ENCODE measurements at places on chromosomes 3 and 15. TPM values are rescaled to one million over a fixed set of nuclear protein-coding genes. Genes with fewer than 3 reads are reported as not detected.

CD80 gene
- total RNA-seq: not detected

GRCh38 chr15:38849046-38849445, 284.4 kb upstream of the RASGRP1 start:
- DNase-seq: no peak

GCSAM gene
- not detected for total RNA-seq

DNA sequence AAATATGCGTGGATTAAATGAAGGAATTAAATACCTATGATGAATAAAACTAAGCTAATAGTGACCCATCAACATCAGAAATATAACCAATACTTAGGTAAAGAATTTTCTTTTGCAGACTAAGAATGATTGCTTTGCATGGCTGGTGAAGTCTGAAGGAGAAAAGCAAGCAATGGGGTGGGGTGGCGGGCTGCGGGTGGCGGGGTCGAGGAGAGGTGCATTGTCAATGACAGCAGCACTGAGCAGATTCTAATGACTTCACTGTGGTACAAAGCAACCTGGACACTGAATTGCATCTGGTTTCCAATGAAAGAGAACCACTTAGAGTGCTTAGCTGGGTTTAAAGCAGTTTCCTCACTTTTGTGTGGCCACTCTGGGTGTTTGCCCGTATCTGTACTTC, 171.5 kb upstream of the IL12A start:
- DNase-seq: no peak

DNA sequence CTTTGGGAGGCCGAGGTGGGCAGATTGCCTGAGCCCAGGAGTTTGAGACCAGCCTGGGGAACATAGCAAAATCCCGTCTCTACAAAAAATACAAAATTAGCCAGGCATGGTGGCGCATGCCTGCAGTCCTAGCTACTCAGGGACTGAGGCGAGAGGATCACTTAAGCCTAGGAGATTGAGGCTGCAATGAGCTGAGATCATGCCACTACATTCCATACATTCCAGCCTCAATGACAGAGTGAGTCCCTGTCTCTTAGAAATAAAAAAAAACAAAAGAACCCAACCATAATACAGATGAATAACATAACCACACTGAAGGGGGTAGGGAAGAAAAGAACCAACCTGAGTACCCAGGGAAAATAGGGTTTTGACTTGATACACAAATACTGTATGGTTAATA, 19.7 kb upstream of the CGNL1 start:
- peak; percentile 41 for DNase-seq

ADCY5 gene
- not detected for total RNA-seq

- DNase-seq: no peak
Measured at GRCh38 chr15:48010316-48010715, 110.5 kb upstream of the SLC24A5 start.

DNA sequence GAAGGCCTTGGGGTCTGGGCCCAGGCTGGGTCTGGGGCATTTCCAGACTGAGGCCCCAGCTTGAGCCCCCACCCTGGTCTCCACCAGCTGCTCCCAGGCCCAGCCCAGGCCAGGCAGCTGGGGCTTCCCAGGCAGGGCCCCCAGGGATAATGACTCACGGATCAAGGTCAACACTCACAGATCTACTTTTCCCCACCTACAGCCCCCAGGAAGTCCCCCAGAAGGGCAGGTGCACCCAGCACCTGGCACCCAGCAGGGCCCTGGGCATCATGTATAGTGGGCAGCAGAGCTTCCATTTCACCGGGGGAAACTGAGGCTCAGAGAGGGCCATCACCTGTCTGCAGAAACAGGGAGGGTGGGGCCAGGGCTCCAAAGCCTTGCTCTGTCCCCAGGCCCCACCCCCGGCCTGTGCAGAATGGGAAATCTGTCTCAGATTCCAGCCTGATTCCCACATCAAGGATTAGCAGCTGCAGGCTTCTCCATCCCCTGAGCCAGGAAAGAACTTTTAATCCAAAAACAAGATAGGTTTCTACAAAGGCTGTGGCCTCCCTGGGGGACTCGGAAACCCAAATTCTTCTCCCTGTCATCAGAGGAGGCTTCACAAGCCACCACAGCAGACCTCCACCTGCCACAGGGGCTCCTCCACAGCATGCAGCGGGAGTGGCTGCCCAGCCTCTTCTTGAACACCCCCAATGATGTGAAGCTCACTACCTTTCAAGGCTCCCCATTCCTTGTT, 49.8 kb downstream of the IQSEC1 start:
- DNase-seq: peak; percentile 20

- DNase-seq: no peak
Measured at GRCh38 chr15:54321426-54321825, 343.2 kb downstream of the UNC13C start.

GRCh38 chr3:150077107-150077506, 106.4 kb upstream of the PFN2 start:
- no peak for DNase-seq

PLA2G4D gene
- total RNA-seq: 0.17 TPM

GRCh38 chr3:51361746-51362145, 23.3 kb upstream of the MANF start:
- DNase-seq: no peak

DNA sequence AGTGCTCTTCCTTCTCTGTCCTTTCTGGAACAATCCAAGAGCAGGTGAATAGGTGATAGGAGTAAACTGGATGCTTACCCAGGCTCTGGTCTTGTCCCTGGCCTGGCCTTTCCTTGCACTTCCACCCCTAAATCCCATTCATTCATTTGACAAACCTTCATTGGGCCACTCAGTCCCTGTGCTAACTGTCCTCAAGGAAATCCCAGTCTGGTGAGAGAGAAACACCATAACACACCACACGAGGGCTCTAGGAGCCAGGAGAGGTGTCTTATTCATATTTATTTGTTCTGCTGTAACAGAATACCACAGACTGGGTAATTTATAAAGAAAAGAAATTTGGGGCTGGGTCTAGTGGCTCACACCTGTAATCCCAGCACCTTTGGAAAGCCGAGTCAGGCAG, 22.8 kb downstream of the EFCC1 start:
- DNase-seq: peak; percentile 53

MNS1 gene
- 4.3 TPM for total RNA-seq

- no peak for DNase-seq
Measured at GRCh38 chr3:143896486-143896885, 48.2 kb upstream of the SLC9A9 start.

DNA sequence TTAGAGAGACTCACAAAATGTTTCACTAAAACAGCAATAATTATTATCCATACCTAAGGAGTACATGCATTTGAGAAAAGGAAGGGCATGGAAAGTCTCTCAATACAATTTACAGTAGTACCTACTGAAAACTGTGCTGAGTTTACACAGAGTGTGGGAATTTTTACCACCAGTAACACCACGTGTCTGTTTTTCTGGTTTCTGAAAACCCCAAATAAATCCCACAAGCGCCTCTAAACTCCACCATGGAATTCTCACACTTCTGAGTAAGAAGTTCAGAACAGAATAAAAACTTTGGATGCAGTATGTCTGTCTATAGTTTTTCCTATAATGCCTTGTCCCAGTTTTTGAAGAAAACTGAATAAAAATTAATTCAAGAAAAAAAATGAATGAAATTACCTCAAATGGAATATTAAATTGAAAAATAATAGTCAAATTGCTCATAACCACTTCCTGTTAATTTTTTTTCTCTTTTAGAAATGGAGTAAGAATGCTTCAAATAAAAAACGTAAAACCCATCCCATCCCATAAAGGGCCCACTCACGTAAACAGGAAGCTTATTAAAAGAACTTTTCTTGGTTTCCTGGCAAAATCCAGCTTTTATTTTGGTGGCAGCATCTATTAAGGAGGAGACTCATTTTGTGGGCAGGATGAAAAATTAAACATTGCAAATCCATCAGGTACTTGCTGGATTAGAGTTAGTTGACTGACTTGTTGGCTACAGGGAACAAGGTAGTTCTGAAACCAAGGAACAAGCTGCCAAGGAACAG, 378.1 kb downstream of the TIGIT start:
- no peak for DNase-seq

GOLGA8M gene
- 0.51 TPM for total RNA-seq

DNA sequence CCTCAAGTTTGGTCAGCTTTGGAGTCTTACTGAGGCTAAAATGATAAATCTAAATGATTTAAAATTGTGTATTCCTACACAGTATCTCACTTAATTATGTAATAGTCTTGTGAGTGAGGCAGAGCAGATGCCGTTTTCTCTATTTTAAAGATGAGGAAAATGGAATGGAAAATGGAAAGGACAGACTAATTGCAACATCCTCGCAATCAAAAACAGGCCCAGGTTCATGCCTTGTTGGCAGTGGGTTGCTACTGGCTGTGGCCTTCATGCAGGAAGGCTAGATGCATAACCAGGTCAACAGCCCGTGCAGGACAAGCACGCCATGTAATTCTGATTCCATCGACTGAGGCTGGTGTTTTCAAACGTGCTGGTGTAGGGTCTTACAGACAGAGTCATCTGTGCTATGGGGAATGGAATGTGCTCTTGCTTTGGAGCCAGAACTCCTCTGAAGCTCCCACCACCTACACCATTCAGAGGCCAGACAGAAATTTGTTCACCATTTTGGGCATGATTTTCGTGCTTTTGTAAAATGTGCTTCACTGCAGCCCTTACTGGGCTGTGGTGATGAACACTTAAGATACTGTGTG, 37.9 kb downstream of the MLH1 start:
- DNase-seq: no peak

DNA sequence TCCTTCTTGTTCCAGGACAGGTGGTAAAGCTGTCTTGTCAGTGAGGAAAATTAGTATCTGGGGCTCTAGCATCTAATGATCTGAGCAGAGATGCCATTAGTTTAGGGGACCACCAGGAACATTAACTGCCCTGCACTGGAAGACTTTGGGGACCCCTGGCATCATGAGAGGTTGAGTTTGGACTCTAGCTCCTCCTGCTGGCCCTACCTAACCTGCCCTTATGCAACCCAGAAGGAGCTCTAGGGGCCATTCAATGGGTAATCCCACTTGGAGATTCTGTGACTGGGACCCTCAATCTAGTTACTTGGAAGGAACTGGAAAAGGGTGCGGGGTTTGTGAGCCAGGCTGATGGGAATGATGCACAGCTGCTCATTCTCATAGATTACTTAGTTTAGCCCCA, 451.0 kb downstream of the EPHB1 start:
- DNase-seq: no peak

- no peak for DNase-seq
Measured at GRCh38 chr3:108461661-108462111, 48.7 kb downstream of the MYH15 start.

CYP1A1 gene
- total RNA-seq: 2.3 TPM

DNA sequence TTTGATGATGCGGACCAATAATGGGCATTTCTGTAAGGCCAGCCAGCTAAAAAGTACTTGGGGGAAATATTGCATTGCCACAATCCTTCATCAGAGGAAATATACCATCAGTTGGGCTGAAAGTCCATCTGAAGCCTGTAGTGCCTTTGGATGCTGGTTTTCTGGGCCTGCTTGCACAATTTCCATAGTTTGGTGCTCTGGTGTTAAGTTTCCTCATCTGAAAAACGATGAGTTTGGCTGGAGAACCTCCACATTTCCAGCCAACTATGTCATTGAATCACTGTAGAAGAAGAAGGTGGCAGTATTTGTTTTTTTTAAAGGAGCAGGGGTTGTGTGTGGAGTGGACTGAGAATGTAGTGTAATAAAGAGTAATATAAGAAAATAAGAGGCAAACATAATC, 10.1 kb downstream of the CCNB2 start:
- no peak for DNase-seq

DNA sequence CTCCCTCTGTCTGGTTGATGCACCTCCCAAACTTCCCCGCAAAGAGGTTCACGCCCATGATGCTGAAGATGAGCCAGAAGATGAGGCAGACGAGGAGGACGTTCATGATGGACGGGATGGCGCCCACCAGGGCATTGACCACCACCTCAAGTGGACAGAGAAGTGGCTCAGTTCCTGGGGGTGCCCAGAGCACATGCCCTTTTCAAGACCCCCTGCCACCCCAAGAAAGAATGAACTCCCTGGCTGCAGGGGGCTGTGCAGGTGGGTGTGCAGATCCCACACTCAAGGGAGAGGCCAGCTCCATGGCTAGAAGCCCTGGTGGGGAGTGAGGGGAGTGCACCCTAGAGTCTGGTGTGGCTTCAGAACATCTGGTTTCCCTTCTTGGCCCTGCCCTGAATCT, 64.1 kb downstream of the EXOG start:
- no peak for DNase-seq

DNA sequence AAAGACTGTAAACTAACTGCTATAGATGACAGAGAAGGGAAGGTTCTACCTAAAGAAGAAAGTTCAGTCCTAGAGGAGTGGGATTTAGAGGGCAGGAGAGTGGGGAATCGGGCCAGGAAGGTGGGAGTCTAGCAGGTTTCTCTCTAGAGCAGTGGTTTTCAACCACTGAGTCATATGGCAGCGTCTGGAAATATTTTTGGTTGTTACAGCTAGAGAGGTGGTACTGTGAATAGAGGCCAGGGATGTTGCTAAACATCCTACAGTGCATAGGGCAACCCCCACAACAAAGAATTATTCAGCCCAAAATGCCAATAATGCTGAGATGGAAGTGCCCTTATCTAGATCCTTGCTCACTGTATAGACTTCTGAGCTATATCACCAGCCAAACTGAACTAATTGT, 28.7 kb downstream of the ATP1B3 start:
- DNase-seq: no peak

GRCh38 chr15:59170295-59171066, 36.2 kb upstream of the LDHAL6B start:
- peak; percentile 92 for DNase-seq

Data from PC-3 (cell line).